Adrenal gland (tissue), 19 donors: ENCODE measurements at places on chromosomes 2 and 18. TPM values are rescaled to one million over a fixed set of nuclear protein-coding genes. Genes with fewer than 3 reads are reported as not detected.
A peak's percentile ranks its signal among the peaks of the same experiment; 100 is the strongest.

DNA sequence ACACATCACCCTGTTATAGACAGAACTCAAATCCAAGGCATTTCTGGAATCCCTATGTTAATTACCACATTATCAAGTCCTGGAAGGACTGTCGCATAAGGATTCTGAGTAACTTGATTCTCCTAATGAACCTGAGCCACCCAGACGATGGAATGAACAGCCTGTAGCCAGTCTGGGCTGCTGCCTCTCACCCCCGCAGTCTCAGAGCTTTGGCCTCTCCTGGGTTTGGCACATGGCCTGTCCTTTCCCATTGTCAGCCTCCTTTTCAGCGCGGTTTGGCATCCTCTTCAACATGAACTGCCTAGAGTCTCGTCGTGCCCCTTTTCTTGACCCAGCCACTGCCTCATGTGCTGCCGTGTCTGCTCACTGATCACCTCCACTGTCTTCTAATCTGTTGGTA lies 147.6 kb downstream of the SLC8A1 start:
- H3K27ac ChIP-seq = no peak overlapping the region
- H3K4me1 ChIP-seq = peaks cover 5% of the 10 kb centered on the region
- H3K4me3 ChIP-seq = no peak overlapping the region

DNA sequence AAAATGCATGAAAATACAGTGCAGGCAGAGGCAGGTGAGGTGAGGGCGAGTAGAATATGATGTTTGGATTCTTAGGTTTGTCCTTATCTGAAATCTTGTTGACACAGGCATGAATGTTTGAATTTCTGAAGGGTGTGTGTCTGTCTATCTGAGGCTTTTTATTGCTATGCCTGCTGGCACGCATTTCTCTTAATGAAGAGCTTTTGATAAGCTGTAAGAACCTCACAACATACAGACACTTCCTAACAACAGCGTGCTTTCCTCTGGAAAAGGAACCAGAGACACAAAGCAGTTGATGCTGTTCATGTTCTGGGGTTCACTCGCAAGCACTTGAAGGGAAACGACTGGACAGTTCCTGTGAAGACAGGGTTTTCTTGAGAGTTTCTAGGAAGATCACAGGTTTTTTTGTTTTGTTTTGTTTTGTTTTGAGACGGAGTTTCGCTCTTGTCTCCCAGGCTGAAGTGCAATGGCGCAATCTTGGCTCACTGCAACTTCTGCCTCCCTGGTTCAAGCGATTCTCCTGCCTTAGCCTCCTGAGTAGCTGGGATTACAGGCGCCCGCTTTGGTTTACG lies 33.3 kb upstream of the CABLES1 start:
- peaks cover 9% of the 10 kb centered on the region for H3K4me1 ChIP-seq
- no peak for DNase-seq
- no peak overlapping the region for H3K4me3 ChIP-seq
- no peak overlapping the region for H3K27ac ChIP-seq
- no peaks in the 10 kb centered on the region for H3K27me3 ChIP-seq

- no peak overlapping the region for H3K4me3 ChIP-seq
- H3K27me3 ChIP-seq = no peaks in the 10 kb centered on the region
- H3K4me1 ChIP-seq = no peaks in the 10 kb centered on the region
- no peak for DNase-seq
- no peaks in the 10 kb centered on the region for H3K36me3 ChIP-seq
- H3K27ac ChIP-seq = no peak overlapping the region
These were observed 41.4 kb downstream of the CRIM1 start for GRCh38 chr2:36396878-36397539.

GRCh38 chr2:237304763-237305514 lies 109.0 kb downstream of the COL6A3 start:
- peak; percentile 83 for DNase-seq
- no peaks in the 10 kb centered on the region for H3K36me3 ChIP-seq
- H3K4me3 ChIP-seq = no peak overlapping the region
- no peak overlapping the region for H3K27ac ChIP-seq
- no peaks in the 10 kb centered on the region for H3K27me3 ChIP-seq

DNA sequence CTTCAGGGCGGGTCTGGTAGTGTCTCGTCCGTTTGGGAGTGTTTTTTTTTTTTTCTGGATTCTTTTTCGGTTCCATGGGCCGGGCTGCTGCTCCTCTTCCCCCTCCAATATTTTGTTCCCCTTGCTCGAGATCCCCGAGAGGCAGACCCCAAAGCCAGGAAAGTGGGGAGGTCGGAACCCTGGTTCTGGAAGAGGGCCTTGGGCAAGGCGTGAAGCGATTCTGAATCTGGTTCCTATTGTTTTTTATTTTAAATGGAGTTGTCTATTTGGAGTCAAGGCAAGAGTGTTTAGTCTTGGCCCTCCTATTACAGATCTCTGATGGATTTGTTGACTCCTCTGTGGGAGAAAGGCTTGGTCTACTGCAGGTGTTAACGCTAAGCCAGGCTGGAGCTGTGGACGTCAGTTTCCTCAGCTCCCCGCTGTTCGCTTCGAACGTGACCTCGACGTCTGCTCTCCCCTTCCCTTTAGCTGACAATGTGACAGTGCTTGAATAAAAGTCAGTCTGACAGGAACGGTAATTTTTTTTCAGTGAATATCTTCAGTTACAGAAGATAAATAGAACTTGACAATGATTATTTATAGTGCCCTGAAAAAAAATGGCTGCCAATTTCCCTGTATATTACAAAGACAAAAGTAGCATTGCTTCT lies 683 bp upstream of the DNAJC27 start:
- H3K36me3 ChIP-seq = no peaks in the 10 kb centered on the region
- DNase-seq = peak; percentile 39
- H3K27ac ChIP-seq = peak overlapping the region; percentile 96
- peaks cover 8% of the 10 kb centered on the region for H3K4me1 ChIP-seq
- H3K27me3 ChIP-seq = no peaks in the 10 kb centered on the region

DNA sequence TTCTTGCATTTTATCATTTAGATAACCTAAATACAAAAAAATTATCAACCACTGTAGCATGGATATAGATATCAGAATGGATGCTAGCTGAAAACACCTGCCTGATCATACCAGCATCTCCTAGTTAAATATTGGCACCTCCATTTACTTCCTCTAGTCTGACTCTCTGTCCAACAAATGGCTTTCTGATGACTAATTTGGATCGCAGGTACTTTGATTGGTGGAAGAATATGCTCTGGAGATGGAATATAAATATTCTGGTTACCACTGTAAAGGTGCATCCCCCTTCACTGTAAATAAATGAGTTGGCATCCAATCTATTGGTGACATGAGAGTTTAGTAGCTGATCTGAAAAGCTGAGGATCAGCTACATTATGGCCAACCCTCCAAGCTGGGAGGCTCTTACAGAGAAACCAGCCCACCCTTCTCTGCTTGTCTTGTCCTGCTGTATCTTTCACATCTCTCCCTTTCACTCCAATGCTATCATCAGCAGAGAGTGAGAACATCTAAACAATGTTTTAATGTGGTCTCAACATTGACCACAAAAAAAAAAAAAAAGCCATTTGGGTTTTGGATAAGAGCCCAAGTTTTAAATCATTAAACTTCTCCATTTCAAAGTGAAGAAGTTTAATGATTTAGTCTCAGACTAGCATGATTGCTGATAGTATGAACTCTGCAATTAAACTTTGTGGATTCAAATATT lies 90.5 kb downstream of the PMAIP1 start:
- DNase-seq = no peak
- no peak overlapping the region for H3K27ac ChIP-seq
- peaks cover 3% of the 10 kb centered on the region for H3K27me3 ChIP-seq
- no peak overlapping the region for H3K4me3 ChIP-seq
- no peaks in the 10 kb centered on the region for H3K36me3 ChIP-seq

DNA sequence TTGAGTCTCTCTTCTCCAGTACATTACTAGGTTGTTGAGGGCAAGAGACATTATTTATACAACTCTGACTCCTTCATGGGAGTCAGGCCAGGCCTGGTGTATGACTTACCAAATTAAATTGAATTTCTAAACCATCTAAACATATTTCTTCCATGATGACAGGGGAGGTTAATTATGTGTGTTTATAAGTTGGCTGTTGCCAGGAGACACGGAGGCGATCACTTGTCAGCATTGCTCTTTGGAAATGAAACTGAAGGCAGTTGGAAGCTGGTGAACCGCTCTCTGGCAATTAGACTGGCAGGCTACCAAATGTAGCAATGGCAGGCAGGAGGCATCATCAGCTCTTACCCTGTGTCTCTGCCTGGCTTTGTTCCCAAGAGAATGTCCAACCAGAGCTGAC lies 241.4 kb downstream of the KCNS3 start:
- H3K4me3 ChIP-seq = no peak overlapping the region
- peaks cover 4% of the 10 kb centered on the region for H3K4me1 ChIP-seq
- H3K27me3 ChIP-seq = no peaks in the 10 kb centered on the region
- DNase-seq = no peak
- H3K36me3 ChIP-seq = no peaks in the 10 kb centered on the region

CD8A gene
- 3.5 TPM for polyA plus RNA-seq

CCL20 gene
- polyA plus RNA-seq = 0.40 TPM
